HepG2 (cell line): ENCODE measurements at places on chromosomes 4 and X. TPM values are rescaled to one million over a fixed set of nuclear protein-coding genes. Genes with fewer than 3 reads are reported as not detected.

TMEM271 gene
- not detected in 2 replicates for polyA plus RNA-seq

VCX3B gene
- not detected in 2 replicates for polyA plus RNA-seq

- DNase-seq: no peak
Measured at GRCh38 chr4:28921886-28922285, 1798.3 kb upstream of the PCDH7 start.

GRCh38 chr4:159600061-159600460 lies 497.2 kb downstream of the RAPGEF2 start:
- no peak for DNase-seq

DNA sequence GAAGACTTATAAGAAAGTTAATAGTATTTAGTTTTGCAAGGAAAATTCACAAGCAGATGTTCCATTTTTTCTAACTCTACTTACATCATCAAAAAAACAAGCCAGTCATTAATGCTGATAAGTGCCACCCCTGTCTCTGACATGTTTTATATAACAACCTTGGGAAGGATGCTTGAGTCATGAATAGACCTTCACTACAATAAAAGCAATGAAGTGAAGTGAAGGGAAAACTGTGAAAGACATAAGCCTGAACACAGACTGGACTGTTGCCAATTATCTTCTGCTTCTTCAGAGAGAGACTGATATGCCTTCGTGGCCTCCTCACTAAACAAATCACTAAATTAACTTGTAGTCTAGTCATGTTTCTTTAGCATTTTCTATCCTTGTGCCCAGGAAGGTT lies 353.2 kb downstream of the PDHA2 start:
- DNase-seq: no peak
